ENCODE measurements at places on chromosomes 1 and 21. TPM values are rescaled to one million over a fixed set of nuclear protein-coding genes. Genes with fewer than 3 reads are reported as not detected.

GRCh38 chr1:11645670-11646265 lies 8.5 kb downstream of the FBXO2 start:
- DNase-seq, result peak; percentile 86

GRCh38 chr1:118147522-118147921 lies 37.5 kb downstream of the SPAG17 start:
- DNase-seq, result no peak

GRCh38 chr1:50421366-50421748 lies 1.9 kb downstream of the DMRTA2 start:
- no peak for DNase-seq

GRCh38 chr21:41634211-41634694 lies 126.3 kb upstream of the TMPRSS2 start:
- no peak for DNase-seq

GRCh38 chr21:35905096-35905962 lies 155.0 kb downstream of the SETD4 start:
- peak; percentile 50 for DNase-seq

GRCh38 chr1:20255666-20256065 lies 35.0 kb upstream of the VWA5B1 start:
- no peak for DNase-seq

Gene TMEM200B
- total RNA-seq, result 2.3 TPM

Gene CHI3L1
- total RNA-seq, result 0.32 TPM

Gene MKNK1
- 37.7 TPM for total RNA-seq

Gene C1QB
- 130 TPM for total RNA-seq
